Hepatic stellate cell (primary cell): ENCODE measurements at places on chromosomes 3 and 15.

- DNase-seq: no peak
Observed at GRCh38 chr3:163838769-163839168, 1239.5 kb downstream of the SI start.

- no peak for DNase-seq
Observed at GRCh38 chr3:79012946-79013362, 754.8 kb downstream of the ROBO1 start.

GRCh38 chr15:100373120-100373896 lies 31.5 kb upstream of the ADAMTS17 start:
- DNase-seq: no peak

- no peak for DNase-seq
Observed at GRCh38 chr3:76532158-76532822, 507.6 kb upstream of the ROBO2 start.

GRCh38 chr3:13857702-13858380 lies 22.0 kb downstream of the WNT7A start:
- DNase-seq: no peak

DNA sequence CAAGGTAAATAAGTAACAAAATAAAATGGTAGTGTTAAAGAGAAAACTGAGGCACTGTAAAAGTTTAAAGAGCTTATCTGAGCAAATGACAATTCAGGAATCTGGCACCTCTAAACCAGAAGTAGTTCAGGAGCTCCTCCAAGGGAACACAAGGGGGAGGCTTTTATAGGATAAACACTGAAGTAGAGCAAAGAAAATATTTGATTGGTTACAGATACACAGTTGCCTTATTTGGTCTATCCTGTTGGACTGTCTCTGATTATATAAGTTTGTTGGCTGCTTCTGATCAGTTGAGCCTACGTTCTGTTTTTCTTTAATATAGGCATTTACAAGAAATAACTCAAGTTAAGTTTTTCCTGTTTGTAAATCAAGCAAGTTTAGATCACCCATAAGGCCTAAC lies 146.9 kb downstream of the ERC2 start:
- DNase-seq: no peak

GRCh38 chr15:94246016-94246415 lies 14.7 kb downstream of the MCTP2 start:
- DNase-seq: no peak

DNA sequence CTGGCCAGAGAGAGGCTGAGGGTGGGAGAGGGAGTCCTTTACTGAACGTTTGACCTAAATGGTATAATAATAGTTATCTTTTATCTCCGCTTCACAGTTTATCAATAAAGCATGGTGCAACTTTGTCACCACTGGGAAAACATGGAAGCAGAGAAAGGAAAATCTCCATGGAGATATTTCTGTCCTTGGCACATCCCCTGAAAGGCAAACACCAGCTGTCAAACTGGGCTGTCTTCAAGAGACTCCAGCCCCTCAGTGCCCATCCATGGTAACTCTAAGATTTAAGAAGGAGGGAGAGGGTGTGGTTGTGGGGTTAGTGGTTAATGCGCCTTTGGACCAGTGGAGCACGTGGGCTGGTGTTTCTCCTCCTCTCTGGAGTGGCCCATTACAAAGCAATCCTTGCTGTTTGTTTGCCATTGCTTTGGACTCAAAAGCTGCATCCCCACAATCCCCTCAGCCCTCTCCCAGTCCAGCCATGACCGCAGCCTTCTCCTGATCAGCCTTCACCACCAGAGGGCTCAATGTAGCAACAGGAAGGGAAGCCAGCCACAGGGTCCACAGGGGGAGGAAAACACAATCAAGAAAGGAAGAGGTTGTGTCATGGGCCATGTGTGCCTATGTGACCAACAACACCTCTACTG lies 38.2 kb upstream of the FAM174B start:
- DNase-seq: peak; percentile 16

GRCh38 chr3:46299608-46300460 lies 54.1 kb upstream of the CCR2 start:
- DNase-seq: no peak

DNA sequence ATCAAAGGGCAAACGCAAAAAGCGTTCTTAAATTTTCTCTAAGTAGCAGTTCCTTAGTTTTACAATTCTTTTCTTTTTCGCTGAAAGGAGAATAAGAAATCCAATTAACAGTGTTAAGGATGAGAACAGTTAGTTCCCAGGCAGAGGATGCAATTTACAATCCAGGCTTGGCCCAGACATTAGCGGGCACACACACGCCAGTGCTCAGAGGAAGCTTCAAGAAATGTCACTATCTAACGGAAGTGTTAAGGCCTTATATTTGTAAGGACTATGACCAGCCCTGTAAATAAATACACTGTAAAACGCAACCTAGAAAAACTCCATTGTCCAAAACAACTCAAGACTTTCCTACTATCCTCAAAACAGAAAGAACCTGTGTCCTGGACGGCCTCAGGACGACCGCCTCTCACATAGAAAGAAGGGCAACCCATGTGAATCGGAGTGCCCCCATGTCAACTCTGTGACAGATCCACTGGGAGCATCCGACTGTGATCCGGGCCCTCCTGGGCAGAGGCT lies 1.3 kb downstream of the ACAP2 start:
- peak; percentile 49 for DNase-seq

- DNase-seq: no peak
Observed at GRCh38 chr15:48032911-48033310, 87.9 kb upstream of the SLC24A5 start.

- DNase-seq: no peak
Observed at GRCh38 chr3:99317201-99317600, 321.2 kb upstream of the COL8A1 start.

- no peak for DNase-seq
Observed at GRCh38 chr3:82132210-82133069, 371.0 kb upstream of the GBE1 start.

GRCh38 chr3:131363275-131363674 lies 18.3 kb upstream of the NUDT16 start:
- no peak for DNase-seq

DNA sequence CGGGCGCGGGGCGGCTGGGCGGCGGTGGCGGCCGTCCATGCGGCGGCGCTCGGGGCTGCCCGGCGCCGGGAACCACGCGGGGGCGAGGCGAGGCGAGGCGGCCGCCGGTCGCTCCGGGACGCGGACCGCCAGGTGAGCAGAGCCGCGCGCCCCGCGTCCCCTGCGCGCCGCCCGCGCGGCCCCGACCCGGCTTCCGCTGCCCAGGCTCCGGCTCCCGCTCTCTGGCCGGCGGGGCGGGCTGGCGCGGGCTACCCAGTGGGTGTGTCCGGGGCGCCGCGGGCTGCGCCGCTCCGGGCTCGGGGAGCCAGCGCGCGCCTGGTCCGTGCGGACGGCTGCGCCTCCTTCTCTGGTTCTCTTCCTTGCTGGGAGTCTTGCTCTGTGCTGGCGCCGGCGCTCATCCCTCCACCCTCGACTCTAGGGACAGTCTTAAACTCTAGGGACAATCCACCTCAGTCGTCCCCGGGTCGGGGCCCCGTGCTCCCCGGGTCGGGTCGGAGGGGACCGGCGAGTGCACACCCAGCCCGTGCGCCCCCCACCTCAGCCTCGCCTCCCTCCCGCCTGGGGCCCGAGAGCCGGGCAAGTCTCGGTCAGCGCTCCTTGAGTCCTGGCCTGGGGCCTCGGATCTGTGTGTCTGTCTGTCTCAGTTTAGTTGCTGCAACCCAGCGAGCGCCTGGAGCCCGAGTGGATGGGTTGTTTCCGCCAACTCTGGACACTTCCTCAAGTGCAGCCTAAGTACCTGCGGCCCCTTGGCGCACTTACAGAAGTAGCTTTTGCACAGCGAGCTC lies 488 bp downstream of the THSD4 start:
- DNase-seq: peak; percentile 67

DNA sequence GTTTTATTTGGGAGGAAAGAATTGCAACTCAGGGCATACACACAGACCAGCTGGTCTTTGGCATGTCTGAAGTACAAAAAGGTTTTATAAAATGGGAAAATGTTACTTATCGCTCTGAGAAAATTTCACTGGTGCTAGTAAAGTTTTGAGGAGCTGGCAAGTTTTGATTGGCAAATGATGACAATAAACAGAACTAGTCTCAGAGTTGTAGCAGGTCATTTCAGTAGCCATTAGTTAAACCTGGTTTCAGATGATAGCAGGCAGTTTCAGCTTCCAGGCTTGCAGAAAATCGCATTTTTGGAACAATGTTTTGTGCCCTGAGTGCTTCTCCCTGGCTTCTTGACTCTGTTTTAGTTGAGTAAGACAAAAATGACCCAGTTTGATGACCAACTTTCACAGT lies 10.7 kb downstream of the B2M start:
- no peak for DNase-seq

GRCh38 chr3:85148036-85148435 lies 189.2 kb downstream of the CADM2 start:
- DNase-seq: no peak

- no peak for DNase-seq
Observed at GRCh38 chr15:60899322-60899966, 329.7 kb downstream of the RORA start.

GRCh38 chr3:105798381-105798934 lies 70.4 kb downstream of the CBLB start:
- DNase-seq: no peak

GRCh38 chr3:99817047-99817436 lies 620 bp upstream of the CMSS1 start:
- DNase-seq: no peak

- no peak for DNase-seq
Observed at GRCh38 chr3:28328188-28329151, 20.1 kb upstream of the ZCWPW2 start.

- no peak for DNase-seq
Observed at GRCh38 chr15:82595766-82596165, 51.4 kb downstream of the CPEB1 start.

GRCh38 chr3:139803294-139803693 lies 125.5 kb upstream of the NMNAT3 start:
- no peak for DNase-seq
